ENCODE measurements at places on chromosomes 7 and 10. TPM values are rescaled to one million over a fixed set of nuclear protein-coding genes. Genes with fewer than 3 reads are reported as not detected.

DNA sequence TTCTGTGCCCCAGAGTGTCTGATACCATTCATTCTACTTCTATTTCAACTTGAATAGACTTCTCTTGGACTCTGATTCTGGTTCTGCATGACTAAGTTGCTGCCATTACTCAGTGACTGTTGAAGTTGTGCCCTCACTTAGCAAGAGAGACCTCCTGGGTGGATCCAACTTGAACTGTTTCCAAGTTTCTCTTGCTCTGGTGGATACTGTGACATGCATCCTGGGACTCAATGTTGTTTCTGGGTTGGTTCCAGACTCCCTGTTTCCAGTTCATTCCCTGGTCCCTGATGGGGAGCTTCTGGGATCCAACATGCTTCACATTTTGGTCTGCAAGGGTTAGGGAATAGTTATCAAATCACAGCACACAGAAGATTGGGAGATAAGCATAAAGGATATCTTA is 26.2 kb upstream of the PRPF18 start:
- no peak overlapping the region for H3K27ac ChIP-seq
- H3K4me3 ChIP-seq, result no peak overlapping the region
- no peaks in the 10 kb centered on the region for H3K27me3 ChIP-seq
- no peaks in the 10 kb centered on the region for H3K36me3 ChIP-seq

DNA sequence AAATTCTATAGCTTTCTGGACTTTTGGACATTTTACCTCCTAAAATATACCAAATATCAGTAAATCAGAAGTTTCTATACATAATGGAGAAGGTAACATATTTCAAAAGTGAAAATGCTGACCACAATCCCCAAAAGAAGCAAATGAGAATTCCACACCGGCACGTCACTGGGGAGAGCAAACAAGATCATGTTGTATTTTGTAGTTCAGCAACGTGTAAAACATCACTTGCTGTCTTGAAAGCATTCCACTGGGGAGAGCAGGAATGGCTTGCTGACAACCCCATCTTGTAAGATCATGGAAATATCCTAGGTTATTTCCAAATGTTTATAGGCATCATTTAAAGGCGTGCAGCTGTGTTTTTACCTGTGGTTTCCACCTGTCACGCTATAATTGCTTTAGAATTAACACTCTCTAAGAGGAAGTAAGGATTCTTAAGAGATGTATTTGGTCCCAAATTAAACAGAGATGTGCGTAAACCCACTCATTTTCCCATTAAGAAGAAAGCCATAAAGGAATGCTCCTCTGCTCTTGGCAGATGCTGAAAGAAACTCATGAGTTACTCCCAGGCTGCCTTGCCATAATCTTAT is 397.1 kb upstream of the POT1 start:
- H3K4me1 ChIP-seq, result no peaks in the 10 kb centered on the region
- no peaks in the 10 kb centered on the region for H3K27me3 ChIP-seq
- no peak overlapping the region for H3K4me3 ChIP-seq
- no peaks in the 10 kb centered on the region for H3K36me3 ChIP-seq

The IL15RA gene
- total RNA-seq, result 25.9 TPM

The PSTK gene
- total RNA-seq, result 3.6 TPM

The LIPF gene
- not detected for total RNA-seq

All from breast epithelium (tissue), 4 donors.